Caudate nucleus (tissue), 63 donors: ENCODE measurements at places on chromosomes 6 and 20.

GRCh38 chr6:9197726-9198125 lies 762.4 kb upstream of the SLC35B3 start:
- DNase-seq: no peak

GRCh38 chr20:45087814-45088213 lies 13.1 kb downstream of the KCNS1 start:
- DNase-seq: no peak

- DNase-seq: no peak
These were observed 149.5 kb downstream of the TMEM200A start for GRCh38 chr6:130515306-130515705.

GRCh38 chr6:162017536-162017935 lies 710.0 kb downstream of the PRKN start:
- DNase-seq: no peak

DNA sequence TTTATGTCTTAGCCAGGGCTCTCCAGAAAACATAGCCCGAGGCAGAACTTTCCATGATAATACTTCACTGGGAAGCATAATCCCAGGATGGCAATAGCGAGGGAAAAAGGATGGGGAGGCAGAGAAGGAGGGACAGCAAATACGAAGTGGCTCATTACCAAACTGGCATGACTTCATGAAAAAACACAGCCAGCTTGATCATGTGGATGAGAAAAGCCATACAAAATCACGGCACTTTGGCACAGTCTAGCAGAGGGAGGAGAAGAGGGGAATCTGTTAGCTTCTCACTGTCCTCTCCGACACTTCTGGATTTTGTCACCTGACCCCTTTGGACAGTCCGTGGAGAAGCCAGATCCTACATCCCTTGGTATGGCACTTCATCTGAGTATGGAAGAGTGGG lies 212.5 kb upstream of the GRIK2 start:
- no peak for DNase-seq

DNA sequence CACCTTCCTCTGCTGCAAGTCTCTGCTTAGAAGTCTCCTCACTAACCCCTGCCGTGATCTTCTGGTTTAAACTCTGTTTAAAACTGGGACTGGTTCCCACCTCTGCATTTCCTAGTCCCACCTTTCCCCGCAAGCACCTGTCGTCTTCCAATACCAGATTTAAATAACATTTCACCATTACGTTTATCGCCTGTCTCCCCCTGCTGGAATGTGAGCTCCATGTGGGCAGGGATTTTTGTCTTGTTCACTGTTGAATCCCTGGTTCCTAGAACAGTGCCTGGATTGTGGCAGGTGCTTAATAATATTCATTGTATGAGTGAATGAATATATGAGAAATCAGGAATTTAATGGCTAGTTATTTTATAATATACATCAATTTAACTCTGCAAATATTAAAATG lies 2.7 kb downstream of the GUCA1A start:
- no peak for DNase-seq

- DNase-seq: no peak
These were observed 52.9 kb downstream of the EPHA7 start for GRCh38 chr6:93366506-93366905.

- no peak for DNase-seq
These were observed 50.9 kb upstream of the CD2AP start for GRCh38 chr6:47426524-47427302.

GRCh38 chr6:153790048-153790447 lies 249.0 kb upstream of the OPRM1 start:
- no peak for DNase-seq

DNA sequence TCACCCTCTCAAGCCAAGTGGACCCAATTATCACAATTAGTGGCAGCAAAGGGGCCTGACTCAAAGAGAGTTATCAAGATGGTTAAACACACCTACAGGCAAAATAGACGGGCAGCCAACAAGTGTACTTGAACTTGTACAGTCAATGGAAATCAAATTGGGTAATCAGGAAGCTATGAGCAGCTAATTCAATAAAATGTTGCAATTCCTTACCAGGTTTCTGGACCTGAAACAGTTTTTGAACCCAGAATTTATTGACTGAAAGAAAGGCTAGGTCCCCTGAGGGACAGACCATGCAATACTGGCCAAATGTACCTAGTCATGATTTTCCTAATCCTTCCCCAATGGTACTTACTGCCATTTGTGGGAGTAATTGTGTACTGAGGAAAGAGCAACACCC lies 679.8 kb downstream of the EPM2A start:
- DNase-seq: no peak

DNA sequence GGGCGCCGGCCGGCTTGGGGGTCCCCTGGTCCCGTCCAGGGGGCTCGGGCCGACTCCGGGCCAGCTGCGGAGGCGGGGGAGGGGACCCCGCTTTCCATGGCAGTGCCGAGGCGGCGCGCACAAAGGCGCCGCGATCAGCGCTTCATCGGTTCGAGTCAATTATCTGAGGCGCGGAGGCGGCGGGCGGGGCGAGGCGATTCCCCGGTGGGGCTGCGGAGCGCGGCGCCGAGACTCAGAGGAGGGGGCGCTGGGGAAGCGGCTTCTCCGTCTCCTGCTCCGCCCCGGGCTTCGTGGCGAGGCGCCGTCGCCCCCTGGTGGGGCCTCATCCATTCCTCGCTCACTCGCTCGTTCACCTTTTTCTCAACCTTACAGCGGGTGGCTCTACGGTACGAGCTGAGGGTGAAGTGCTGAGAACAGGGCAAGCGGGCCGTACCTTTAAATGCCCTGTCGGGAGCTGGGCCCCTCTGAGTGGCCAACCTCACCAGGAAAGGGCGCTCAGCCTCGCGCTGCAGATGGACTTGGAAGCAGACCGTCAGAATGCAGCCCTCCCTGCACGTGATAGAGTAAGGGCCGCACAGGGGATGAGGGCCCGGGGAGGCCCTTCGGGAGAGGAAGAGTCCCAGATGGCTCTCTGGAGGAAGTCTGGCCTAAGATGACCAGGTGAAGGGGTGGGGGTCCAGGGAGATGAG lies 39.9 kb downstream of the SLC52A3 start:
- no peak for DNase-seq

DNA sequence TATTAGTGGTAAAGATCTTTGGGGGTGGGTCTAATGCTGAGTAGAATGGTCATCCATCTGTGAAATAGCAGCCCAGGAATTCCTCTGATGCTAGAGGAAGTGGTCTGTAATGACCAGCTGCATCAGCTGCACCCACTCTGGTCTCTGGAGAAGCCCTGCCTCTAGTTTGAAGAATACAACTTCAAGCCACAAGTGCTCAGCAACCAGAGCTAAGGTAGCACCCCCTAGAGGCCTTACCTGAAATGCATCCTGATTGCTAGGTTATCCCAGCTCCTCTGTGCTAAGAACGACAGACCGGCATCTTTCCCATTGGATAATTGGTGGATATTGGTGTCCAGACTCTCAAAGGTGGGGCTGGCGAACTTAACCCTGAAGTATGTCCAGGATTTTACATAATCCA lies 58.2 kb downstream of the DNAH8 start:
- DNase-seq: no peak
